Bladder microvascular endothelial cell (primary cell): ENCODE measurements at places on chromosomes 7 and 10. TPM values are rescaled to one million over a fixed set of nuclear protein-coding genes. Genes with fewer than 3 reads are reported as not detected.

VWC2 gene
- total RNA-seq, result not detected in 2 replicates

KLF14 gene
- not detected in 2 replicates for total RNA-seq

LIPN gene
- total RNA-seq, result not detected in 2 replicates

DYNC1I1 gene
- total RNA-seq, result 0.49 and 31.3 TPM in 2 replicates

SERPINE1 gene
- 270 and 1,595 TPM in 2 replicates for total RNA-seq

OR13A1 gene
- total RNA-seq, result not detected in 2 replicates

PILRA gene
- total RNA-seq, result 0.06 and 0.16 TPM in 2 replicates

CYCS gene
- total RNA-seq, result 28.3 and 41.1 TPM in 2 replicates

FAM25A gene
- not detected in 2 replicates for total RNA-seq

CRHR2 gene
- not detected in 2 replicates for total RNA-seq

UNCX gene
- total RNA-seq, result not detected in 2 replicates

RTKN2 gene
- 0.16 and 0.25 TPM in 2 replicates for total RNA-seq

GNAI1 gene
- 33.2 and 64.7 TPM in 2 replicates for total RNA-seq

PVRIG gene
- not detected in 2 replicates for total RNA-seq

KCNH2 gene
- total RNA-seq, result 0.06 TPM in 1 of 2 replicates, not detected in the other

LDB3 gene
- not detected in 2 replicates for total RNA-seq

CUZD1 gene
- 0.65 and 1.1 TPM in 2 replicates for total RNA-seq

LRGUK gene
- total RNA-seq, result 0.06 and 0.16 TPM in 2 replicates

PNLIPRP1 gene
- not detected in 2 replicates for total RNA-seq

ACTL6B gene
- total RNA-seq, result not detected in 2 replicates

SPDYE2B gene
- total RNA-seq, result not detected in 2 replicates

STAG3 gene
- 0.25 and 0.32 TPM in 2 replicates for total RNA-seq

GIMAP2 gene
- 43.5 and 77.4 TPM in 2 replicates for total RNA-seq

ANXA11 gene
- 28.6 and 35.9 TPM in 2 replicates for total RNA-seq

LIPM gene
- total RNA-seq, result not detected in 2 replicates

SFXN3 gene
- 46.9 and 81.9 TPM in 2 replicates for total RNA-seq

KIAA1217 gene
- total RNA-seq, result 12.3 and 28.7 TPM in 2 replicates

MPP7 gene
- total RNA-seq, result 0.32 and 10.6 TPM in 2 replicates

PLXNA4 gene
- 0.32 and 7.9 TPM in 2 replicates for total RNA-seq

RNF133 gene
- total RNA-seq, result 0.32 and 3.4 TPM in 2 replicates

HDAC9 gene
- total RNA-seq, result 13.6 and 26.3 TPM in 2 replicates

PALD1 gene
- 105 and 132 TPM in 2 replicates for total RNA-seq

RAPGEF5 gene
- 98.1 and 136 TPM in 2 replicates for total RNA-seq

ATRNL1 gene
- 0.13 TPM in 1 of 2 replicates, not detected in the other for total RNA-seq

COL17A1 gene
- 0.49 and 0.88 TPM in 2 replicates for total RNA-seq

GALNT17 gene
- not detected in 2 replicates for total RNA-seq

ELFN1 gene
- 0.57 and 0.81 TPM in 2 replicates for total RNA-seq

DGKI gene
- total RNA-seq, result 0.65 and 4.2 TPM in 2 replicates

AGFG2 gene
- total RNA-seq, result 25.1 and 33.2 TPM in 2 replicates

LRRC17 gene
- total RNA-seq, result 1.1 and 4.1 TPM in 2 replicates

SPAG6 gene
- not detected in 2 replicates for total RNA-seq

MINDY4 gene
- total RNA-seq, result 2.4 and 2.6 TPM in 2 replicates

UFSP1 gene
- 1.9 and 2.0 TPM in 2 replicates for total RNA-seq
